Right cardiac atrium (tissue), 5 donors: ENCODE measurements at places on chromosomes 13 and 19. TPM values are rescaled to one million over a fixed set of nuclear protein-coding genes. Genes with fewer than 3 reads are reported as not detected.

GRCh38 chr19:13095934-13096927, 6.4 kb downstream of the LYL1 start:
- peak; percentile 51 for DNase-seq

FREM2 gene
- not detected for total RNA-seq

MRPL57 gene
- 19.3 TPM for total RNA-seq

ELSPBP1 gene
- total RNA-seq, result not detected

GRCh38 chr13:74077792-74078191, 56.4 kb downstream of the KLF12 start:
- DNase-seq, result no peak

- no peak for DNase-seq
Observed at GRCh38 chr13:109436841-109437240, 349.5 kb downstream of the IRS2 start.

- DNase-seq, result no peak
Observed at GRCh38 chr13:47929156-47929555, 71.9 kb downstream of the SUCLA2 start.

DNA sequence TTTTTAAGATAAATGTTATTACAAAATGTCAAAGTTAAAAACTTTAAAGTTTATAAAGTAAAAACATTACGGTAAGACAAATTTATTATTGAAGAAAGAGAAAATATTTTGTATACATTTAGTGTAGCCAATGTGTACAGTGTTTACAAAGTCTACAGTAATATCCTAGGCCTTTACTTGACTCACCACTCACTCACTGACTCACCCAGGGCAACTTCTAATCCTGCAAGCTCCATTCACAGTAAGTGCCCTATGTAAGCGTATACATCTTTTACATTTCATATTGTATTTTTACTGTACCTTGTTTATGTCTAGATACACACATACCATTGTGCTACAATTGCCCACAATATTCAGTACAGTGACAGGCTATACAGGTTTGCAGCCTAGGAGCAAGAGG, 448.2 kb downstream of the KCTD12 start:
- DNase-seq, result no peak

ZNF226 gene
- total RNA-seq, result 22.1 TPM

GRCh38 chr19:39941615-39942365, 7.4 kb upstream of the FCGBP start:
- no peak for DNase-seq

GRCh38 chr19:33946535-33947264, 150.0 kb downstream of the KCTD15 start:
- no peak for DNase-seq

TTYH1 gene
- 3.0 TPM for total RNA-seq

DNA sequence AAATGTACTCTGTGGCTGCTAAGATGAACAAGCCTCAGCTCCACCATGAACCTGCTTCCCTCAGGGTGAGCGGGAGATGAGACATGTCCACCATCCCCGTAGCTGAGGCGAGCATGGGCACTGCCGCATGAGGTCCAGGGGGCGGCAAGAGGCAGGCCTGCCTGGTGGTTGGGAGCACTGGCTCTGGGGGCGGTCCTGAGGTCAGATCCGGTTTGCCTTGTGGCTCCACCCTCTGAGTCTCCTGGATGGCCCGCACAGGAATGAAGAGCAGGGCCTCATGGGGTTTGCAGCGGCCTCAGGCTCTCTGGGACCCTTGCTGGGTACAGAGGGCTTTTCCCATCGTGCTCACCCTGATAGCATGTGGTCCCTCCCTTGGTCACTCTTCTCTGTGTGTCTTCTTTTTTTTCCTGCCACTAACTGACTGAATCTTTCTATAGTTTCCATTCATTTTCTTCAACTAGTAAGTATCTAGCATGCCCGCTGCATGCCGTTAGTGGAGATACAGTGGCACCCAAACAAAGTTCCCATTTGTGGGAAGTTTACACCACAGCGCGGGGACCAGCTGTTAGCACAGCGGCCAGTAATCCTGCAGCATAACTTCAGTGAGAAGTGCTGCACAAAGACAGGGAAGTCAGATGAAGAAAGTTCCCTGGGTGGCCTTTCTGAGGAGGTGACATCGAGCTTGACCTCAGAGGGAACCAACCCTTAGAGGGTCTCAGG, 37.3 kb downstream of the CAPN12 start:
- no peak for DNase-seq

GRCh38 chr19:955803-956765, 28.1 kb upstream of the WDR18 start:
- DNase-seq, result no peak

- no peak for DNase-seq
Observed at GRCh38 chr13:22062478-22063205, 391.8 kb downstream of the FGF9 start.
